ENCODE measurements at places on chromosomes 7 and 10. TPM values are rescaled to one million over a fixed set of nuclear protein-coding genes. Genes with fewer than 3 reads are reported as not detected.

Gene CHST3
- 15.0 TPM for total RNA-seq

GRCh38 chr7:7554021-7554432 is 12.7 kb upstream of the MIOS start:
- no peak for DNase-seq

GRCh38 chr7:50660040-50660829 is 95.0 kb upstream of the DDC start:
- DNase-seq, result no peak

Gene GFRA1
- 63.7 TPM for total RNA-seq

- DNase-seq, result no peak
Observed at GRCh38 chr7:122219253-122219865, 75.3 kb upstream of the AASS start.

Gene MYH16
- not detected for total RNA-seq

Data from sigmoid colon (tissue), 7 donors.